ENCODE measurements at places on chromosomes 2 and 18. TPM values are rescaled to one million over a fixed set of nuclear protein-coding genes. Genes with fewer than 3 reads are reported as not detected.

TEX44 gene
- not detected for total RNA-seq

IL1F10 gene
- not detected for total RNA-seq

ALPP gene
- total RNA-seq, result not detected

- DNase-seq, result no peak
Measured at GRCh38 chr2:42196403-42197267, 27.5 kb downstream of the EML4 start.

- DNase-seq, result no peak
Measured at GRCh38 chr2:169683054-169683424, 11.2 kb downstream of the CFAP210 start.

- DNase-seq, result no peak
Measured at GRCh38 chr18:40108596-40108995, 1846.4 kb upstream of the PIK3C3 start.

DNA sequence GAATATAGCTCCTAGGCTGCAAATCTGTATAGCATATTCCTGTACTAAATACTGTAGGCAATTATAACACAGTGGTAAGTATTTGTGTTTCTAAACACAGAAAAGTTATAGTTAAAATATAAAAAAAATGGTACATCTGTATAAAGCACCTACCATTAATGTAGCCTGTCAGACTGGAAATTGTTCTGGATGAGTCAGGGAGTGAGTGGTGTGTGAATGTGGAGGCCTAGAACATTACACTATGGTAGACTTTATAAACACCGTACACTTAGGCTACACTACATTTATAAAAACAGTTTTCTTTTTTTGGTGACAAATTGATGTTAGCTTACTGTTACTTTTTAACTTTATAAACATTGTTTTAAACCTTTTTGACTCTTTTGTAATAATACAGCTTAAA lies 226.3 kb downstream of the CCDC85A start:
- DNase-seq, result no peak

GRCh38 chr2:142981069-142981378 lies 103.6 kb downstream of the KYNU start:
- DNase-seq, result no peak

DNA sequence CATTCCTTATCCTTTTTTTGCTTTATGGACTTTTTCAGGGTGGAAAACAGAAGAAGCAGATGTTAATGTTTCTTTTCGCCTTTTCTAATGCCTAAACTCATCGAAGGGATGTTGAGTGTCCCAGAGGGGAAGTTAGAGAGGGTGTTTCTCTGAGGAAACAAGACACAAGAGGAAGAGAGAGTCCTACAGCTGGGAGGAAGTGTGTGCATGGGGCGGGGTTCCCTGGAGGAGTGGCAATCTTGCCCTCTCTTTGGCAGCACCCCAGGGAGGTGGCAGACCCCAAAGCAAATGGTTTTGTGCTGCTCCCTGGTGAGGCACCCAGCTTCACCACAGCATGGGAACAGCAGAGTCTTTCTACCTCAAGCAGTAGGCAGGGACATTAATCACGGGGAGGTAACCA lies 377.6 kb downstream of the RND3 start:
- DNase-seq, result no peak

GRCh38 chr2:168039881-168040280 lies 207.5 kb downstream of the STK39 start:
- DNase-seq, result no peak

- no peak for DNase-seq
Measured at GRCh38 chr2:216445501-216445900, 33.2 kb downstream of the SMARCAL1 start.

Data from pulmonary artery endothelial cell (primary cell).